ENCODE measurements at places on chromosomes 1 and 21. TPM values are rescaled to one million over a fixed set of nuclear protein-coding genes. Genes with fewer than 3 reads are reported as not detected.

The CADM3 gene
- total RNA-seq: 0.30 TPM

The UBXN10 gene
- 0.07 TPM for total RNA-seq

The GLMP gene
- 123 TPM for total RNA-seq

The FAM72B gene
- total RNA-seq: 3.9 TPM

The OR2AK2 gene
- not detected for total RNA-seq

Data from mammary microvascular endothelial cell (primary cell).